Naive B cell (primary cell): ENCODE measurements at places on chromosomes 11 and 22.

DNA sequence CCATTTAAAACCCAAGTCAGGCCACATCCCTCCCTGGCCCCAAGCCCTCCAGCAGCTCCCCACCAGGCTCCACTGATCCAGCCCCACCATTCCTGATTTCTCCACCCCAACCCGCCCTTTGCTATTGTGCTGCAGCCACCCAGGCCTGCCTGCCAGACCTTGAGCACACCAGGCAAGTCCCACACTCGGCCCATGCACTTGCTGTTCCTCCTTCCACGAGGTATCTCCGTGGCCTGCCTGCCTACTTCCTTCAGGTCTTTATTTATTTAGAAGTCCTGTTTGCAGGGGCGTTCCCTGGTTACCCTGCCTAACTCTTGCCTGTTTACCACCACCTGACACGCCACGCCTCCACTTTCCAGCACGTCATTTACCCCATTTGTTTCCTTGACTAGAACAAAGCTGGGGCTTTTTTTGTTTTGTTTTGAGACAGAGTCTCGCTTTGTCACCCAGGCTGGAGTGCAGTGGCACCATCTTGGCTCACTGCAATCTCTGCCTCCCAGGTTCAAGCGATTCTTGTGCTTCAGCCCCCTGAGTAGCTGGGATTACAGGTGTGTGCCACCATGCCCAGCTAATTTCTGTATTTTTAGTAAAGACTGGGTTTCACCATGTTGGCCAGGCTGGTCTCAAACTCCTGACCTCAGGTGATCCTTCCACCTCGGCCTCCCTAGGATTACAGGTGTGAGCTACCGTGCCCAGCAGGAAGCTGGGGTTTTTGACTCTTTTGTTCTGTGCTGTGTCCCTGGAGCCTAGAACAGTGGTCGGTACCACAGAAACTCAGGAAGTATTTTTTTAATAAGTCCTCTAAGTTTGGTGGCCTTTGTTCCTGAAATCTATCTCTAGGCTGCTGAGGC lies 6.7 kb downstream of the CENPM start:
- DNase-seq, result peak; percentile 98

- no peak for DNase-seq
Measured at GRCh38 chr11:75938543-75938942, 123.5 kb downstream of the UVRAG start.

DNA sequence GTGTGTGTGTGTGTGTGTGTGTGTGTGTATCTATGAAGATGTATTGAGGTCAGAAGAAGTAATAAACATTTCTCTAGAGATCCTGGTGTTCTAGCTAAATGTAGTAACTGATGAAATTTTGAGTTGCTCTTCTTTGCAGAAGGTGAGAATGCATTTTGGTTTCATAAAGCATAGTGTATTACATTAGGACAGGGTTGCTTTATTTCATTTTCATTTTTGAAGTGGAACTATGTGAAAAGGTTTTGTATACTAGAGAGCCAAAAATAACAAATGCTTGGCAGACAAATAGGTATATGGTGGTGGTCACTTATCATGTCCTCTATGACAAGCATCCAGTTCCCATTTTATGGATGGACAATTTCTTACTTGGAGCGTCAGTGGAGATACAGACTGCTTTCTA lies 99.0 kb downstream of the CASP12 start:
- peak; percentile 20 for DNase-seq

GRCh38 chr11:74714904-74715303 lies 16.3 kb downstream of the CHRDL2 start:
- no peak for DNase-seq

DNA sequence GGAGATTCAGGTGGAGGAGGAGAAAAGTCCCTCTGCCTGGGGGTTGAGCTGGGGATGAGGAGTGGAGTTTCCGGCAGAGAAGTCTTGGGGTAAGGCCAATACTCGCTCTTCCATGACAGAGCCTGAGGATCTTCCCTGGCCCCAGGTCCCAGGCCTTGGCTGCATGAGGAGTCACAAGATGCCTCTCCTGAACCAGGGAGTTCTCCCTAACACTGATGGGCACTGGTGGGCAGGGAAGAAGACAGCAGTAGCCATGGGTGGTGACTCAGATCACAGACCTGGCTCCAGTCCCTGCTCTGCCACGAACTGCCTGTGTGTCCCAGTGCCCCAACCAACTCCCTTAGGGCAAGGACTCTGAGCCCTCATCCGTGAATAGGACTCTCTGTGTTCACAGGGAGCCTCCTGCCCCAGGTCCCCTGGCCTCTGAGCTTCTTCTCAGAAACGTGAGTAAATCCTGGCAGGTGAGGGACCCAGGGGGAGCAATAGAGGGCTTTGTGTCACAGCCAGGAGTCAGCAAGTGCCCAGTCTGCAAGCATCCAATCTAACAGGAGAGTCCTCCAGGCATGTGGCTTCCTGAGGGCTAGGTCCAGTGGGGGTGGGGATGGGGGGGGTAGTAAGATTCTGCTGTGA lies 45.5 kb upstream of the FTH1 start:
- DNase-seq, result no peak
